Stimulated activated CD4-positive, alpha-beta T cell treated with anti-CD3 and anti-CD28 coated beads, Interleukin-2, amount 100 ng/mL, for 4 hours (primary cell): ENCODE measurements at places on chromosomes 3 and 15.

DNA sequence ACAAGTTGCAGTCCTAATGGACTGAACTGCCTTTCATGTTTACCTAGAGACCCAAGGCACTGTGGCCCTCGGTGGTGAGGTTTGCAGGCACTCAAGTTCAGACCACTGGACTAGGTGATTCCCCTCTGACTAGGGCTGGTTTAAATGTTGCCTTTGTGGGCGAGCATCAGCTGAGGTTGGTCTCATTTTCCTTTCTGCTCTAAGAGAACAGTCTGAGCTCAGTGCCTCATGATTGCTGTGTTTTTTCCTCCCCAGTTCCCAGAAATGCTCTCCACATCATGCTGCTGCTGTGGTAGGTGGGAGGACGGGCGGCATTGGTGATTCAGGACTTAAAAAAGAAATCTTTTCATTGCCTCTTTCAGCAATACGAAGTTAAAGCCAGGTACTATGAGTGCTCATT is 237.2 kb downstream of the MBNL1 start:
- DNase-seq = no peak

DNA sequence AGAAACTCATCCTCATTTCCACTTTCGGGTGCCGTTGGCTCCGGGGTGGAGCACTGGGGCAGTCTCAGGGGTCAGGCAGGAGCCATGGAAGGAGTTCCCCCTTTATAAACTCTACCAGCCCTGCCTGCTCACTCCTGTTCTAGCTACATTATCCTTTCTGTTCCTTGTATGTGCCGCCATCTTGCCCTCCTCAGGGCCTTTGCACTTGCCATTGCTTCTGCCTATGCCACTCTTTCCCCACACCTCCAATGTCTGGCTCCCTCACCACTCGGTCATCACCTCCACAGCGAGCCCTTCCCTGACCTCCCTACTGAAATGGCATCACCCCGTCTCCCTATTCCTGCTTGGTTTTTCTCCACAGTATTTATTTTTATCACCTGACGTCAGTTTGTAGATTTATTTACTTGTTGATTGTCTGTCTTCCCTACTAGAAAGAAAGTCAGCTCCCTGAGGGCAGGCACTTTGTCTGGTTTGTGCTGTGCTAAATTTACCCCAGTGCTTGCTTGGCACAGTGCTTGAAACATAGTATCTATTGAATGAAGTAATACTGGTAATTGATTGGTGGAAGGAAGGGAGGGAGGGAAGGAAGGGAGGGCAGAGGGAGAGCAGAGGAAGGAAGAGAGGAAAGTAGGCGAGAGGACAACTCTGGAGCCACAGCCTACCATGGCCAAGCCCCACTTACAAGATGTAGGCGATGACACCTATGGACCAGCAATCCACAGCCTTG is 8.8 kb downstream of the CAMK1 start:
- DNase-seq = no peak

DNA sequence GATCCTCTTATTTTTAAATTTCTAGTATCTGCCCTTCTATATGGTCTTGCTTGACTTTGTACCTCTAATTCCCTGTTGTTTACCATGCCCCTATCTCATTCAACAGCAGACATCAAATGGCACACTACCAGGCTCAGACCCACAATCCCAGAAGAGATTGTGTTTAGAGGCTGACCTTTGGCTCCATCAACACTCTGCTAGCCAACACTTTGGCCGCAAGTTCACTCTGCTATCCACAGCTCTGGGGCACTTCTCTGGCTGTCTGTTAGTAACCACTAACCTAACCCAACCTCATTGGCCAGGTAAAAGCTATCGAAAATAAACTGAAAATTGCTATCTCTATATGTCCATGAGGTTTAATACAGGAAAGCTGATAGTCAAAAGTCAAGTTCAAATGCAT is 646.0 kb upstream of the CCDC54 start:
- DNase-seq = no peak

- DNase-seq = no peak
Measured at GRCh38 chr3:129699612-129700011, 93.1 kb upstream of the PLXND1 start.

DNA sequence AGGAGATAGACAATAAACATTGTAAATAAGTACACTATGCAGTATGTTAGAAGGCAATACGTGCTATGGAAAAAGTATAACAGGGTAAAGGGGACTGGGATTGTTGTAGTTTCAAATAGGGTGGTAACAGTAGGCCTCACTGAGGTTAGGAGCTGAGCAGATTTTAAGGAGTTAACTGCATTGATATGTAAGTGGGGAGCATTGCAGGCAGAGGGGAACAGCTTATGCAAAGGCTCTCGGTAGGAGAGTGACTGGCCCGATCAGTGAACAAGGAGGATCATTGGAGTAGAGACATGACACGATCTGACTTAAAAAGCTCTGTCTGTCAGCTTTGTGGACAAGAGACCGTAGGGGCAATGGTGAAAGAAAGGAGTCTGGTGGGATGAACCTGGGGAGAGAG is 46.8 kb downstream of the PCCB start:
- no peak for DNase-seq
